Keratinocyte (primary cell): ENCODE measurements at places on chromosomes 11 and 22. TPM values are rescaled to one million over a fixed set of nuclear protein-coding genes. Genes with fewer than 3 reads are reported as not detected.

NPAS4 gene
- polyA plus RNA-seq, result 0.03 TPM in 1 of 3 replicates, not detected in the others

MYOD1 gene
- polyA plus RNA-seq, result not detected in 3 replicates

F2 gene
- not detected in 3 replicates for polyA plus RNA-seq

SCUBE2 gene
- polyA plus RNA-seq, result 0.70 to 2.3 TPM (median 1.5 TPM) in 3 replicates

OLFML1 gene
- not detected in 3 replicates for polyA plus RNA-seq

DNA sequence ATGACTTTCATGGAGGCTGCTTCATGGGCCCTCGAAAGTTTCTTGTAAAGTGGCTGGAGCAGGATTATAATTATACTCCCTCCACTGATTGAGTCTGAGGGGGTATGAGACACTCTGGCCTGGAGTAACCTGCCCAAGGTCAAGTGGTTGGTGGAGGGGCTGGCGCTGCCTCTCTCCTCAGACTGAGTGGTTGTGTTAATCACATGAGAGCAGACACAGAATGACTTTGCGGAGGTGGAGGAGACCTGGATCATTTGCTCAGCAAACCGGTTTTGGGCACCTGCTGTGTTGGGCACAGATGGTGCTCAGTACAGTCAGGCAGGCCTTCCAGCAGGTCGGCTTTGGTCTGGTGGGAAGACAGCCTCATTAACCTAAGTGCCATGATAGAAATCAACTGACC lies 11.8 kb downstream of the BCR start:
- no peak overlapping the region for H3K27ac ChIP-seq
- no peak for DNase-seq
- H3K4me1 ChIP-seq, result peaks cover 10% of the 10 kb centered on the region
- no peak overlapping the region for H3K4me3 ChIP-seq

GRCh38 chr11:79942090-79942489 lies 501.3 kb upstream of the TENM4 start:
- no peaks in the 10 kb centered on the region for H3K27me3 ChIP-seq
- H3K36me3 ChIP-seq, result no peaks in the 10 kb centered on the region
- no peak overlapping the region for H3K27ac ChIP-seq

DNA sequence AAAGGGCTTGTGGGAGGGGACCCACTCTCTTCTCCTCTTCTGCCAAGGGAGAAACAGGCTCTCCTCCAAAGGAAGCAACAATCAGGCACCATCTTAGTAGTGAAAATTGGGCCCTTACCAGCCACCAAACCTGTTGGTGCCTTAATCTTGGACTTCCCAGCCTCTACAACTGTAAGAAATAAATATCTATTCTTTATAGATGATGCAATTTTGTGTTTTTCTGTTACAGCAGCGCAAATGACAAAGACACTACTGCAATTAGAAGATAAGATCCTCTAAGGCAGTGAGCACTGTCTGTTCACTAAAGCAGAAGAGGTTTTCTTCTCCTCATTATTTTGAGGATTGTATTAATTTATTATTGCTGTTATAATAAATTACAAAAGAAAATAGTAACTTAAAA lies 691.4 kb upstream of the CCDC179 start:
- no peak for DNase-seq
- H3K36me3 ChIP-seq, result no peaks in the 10 kb centered on the region
- H3K27ac ChIP-seq, result no peak overlapping the region
- H3K4me1 ChIP-seq, result no peaks in the 10 kb centered on the region

DNA sequence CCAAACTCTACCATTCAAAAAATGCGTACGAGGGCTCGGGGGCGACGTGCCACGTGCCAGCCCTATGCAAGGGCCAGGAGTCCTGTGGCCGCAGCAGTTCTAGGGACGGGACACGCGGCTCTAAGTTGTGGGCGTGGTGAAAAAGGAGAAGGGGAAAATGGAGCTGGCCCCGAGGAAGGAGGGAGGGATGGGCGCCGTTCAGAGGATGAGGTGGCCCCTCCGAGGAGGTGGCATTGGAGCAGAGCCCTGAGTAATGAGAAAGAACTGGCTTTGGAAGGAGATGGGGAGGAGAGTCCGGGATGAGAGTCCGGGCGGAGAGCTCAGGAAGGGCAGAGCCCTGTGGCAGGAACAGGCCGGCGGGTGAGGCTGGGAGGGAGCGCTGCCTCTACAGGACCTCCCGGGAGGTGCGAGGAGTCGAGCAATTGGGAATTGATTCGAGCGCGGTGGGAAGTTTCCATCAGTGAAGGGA lies 21.0 kb downstream of the OTUB1 start:
- H3K27ac ChIP-seq, result no peak overlapping the region
- no peak for DNase-seq
- H3K4me1 ChIP-seq, result peaks cover 11% of the 10 kb centered on the region
- H3K4me3 ChIP-seq, result peak overlapping the region; percentile 42

TRIM48 gene
- polyA plus RNA-seq, result not detected in 3 replicates

GRCh38 chr11:116532066-116532465 lies 240.7 kb downstream of the BUD13 start:
- peaks cover 9% of the 10 kb centered on the region for H3K27me3 ChIP-seq
- no peak overlapping the region for H3K4me3 ChIP-seq
- H3K4me1 ChIP-seq, result no peaks in the 10 kb centered on the region
- H3K36me3 ChIP-seq, result no peaks in the 10 kb centered on the region

DDX10 gene
- 23.4 to 32.3 TPM (median 29.5 TPM) in 3 replicates for polyA plus RNA-seq

DNA sequence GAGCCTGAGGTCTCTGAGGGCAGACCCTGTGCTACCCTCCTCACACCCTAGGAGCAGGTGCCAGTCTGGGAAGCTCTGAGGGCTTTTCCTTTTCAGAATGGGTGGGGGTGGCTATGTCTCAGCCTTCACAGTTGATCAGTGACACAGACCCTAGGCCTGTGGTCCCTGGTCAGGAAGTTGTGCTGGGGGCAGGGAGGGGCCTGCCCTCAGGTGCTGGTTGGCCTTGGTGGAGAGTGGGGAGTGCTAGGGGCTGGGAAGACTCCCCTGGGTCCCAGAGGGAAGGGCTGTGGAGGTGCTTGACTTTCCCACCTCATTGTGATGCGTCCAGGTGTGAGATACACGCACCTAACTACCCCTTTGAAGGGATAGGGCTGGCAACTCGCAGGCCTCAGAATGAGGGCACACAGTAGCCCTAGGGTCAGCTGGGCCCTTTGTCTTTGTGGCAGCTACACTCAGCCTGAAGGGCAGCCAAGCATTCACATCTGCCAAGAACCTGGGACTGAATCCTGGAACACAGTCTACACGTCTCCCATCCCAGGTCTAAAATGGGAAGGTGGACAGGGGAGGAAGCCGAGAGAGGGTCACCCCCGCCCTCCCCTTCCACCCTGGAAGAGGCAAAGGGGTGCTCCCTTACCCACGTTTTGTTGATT lies 31.2 kb upstream of the ATXN10 start:
- no peak overlapping the region for H3K4me3 ChIP-seq
- H3K27me3 ChIP-seq, result no peaks in the 10 kb centered on the region
- H3K4me1 ChIP-seq, result peaks cover 34% of the 10 kb centered on the region
- no peak for DNase-seq
- no peak overlapping the region for H3K27ac ChIP-seq
- H3K36me3 ChIP-seq, result no peaks in the 10 kb centered on the region

TSPAN32 gene
- polyA plus RNA-seq, result not detected in 3 replicates

ZNF280B gene
- polyA plus RNA-seq, result 0.01 to 0.04 TPM in 2 of 3 replicates, not detected in the other

DNA sequence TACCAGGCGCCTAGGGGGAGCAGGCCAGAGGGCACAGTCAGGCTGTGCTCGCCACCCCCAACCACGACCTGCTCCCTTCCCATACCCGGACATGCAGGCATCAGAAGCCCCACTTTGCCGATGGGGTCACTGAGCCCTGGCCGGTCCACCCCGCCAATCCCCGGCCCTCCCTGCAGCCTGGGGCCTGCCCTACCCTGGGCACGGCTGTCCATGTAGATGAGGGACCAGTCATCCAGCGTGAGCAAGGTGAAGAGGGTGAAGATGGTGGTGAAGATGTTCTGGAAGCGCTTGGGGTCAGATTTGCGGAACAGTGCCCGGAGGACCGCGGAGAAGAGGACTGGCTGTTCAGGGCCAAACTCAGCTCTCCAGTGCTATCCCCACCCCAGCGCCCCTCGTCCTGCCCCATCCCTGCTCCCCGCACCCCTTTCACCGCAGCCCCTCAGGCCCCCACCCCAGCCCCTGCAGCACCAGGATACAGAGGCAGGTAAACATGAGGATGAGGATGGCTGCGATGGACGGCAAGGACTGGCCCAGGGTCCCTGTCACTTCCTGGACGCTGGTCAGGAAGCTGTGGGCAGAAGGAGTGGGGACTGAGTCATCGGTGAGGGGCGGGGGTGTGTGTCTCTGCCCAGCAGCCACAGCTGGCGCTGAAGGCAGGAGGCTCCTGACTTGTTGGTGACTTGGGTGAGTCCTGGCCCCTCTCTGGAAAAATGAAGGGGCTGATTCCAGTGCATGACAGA lies 5.5 kb downstream of the CATSPER1 start:
- H3K4me1 ChIP-seq, result peaks cover 11% of the 10 kb centered on the region
- H3K4me3 ChIP-seq, result no peak overlapping the region
- H3K27ac ChIP-seq, result no peak overlapping the region
- no peaks in the 10 kb centered on the region for H3K36me3 ChIP-seq
- peaks cover 9% of the 10 kb centered on the region for H3K27me3 ChIP-seq
- DNase-seq, result no peak

GRCh38 chr22:35956850-35957249 lies 71.8 kb downstream of the RBFOX2 start:
- H3K4me3 ChIP-seq, result no peak overlapping the region
- H3K36me3 ChIP-seq, result no peaks in the 10 kb centered on the region
- H3K4me1 ChIP-seq, result no peaks in the 10 kb centered on the region
- no peak for DNase-seq
- no peaks in the 10 kb centered on the region for H3K27me3 ChIP-seq

- no peak overlapping the region for H3K27ac ChIP-seq
- H3K27me3 ChIP-seq, result no peaks in the 10 kb centered on the region
- no peaks in the 10 kb centered on the region for H3K36me3 ChIP-seq
- H3K4me3 ChIP-seq, result no peak overlapping the region
- no peaks in the 10 kb centered on the region for H3K4me1 ChIP-seq
Observed at GRCh38 chr22:47388778-47389177, 626.3 kb downstream of the TBC1D22A start.

- H3K27ac ChIP-seq, result peak overlapping the region; percentile 79
- no peak overlapping the region for H3K4me3 ChIP-seq
- H3K36me3 ChIP-seq, result peaks cover 9% of the 10 kb centered on the region
- H3K4me1 ChIP-seq, result peaks cover 41% of the 10 kb centered on the region
- H3K27me3 ChIP-seq, result no peaks in the 10 kb centered on the region
Observed at GRCh38 chr11:12287374-12288211, 89.8 kb upstream of the PARVA start.

DNA sequence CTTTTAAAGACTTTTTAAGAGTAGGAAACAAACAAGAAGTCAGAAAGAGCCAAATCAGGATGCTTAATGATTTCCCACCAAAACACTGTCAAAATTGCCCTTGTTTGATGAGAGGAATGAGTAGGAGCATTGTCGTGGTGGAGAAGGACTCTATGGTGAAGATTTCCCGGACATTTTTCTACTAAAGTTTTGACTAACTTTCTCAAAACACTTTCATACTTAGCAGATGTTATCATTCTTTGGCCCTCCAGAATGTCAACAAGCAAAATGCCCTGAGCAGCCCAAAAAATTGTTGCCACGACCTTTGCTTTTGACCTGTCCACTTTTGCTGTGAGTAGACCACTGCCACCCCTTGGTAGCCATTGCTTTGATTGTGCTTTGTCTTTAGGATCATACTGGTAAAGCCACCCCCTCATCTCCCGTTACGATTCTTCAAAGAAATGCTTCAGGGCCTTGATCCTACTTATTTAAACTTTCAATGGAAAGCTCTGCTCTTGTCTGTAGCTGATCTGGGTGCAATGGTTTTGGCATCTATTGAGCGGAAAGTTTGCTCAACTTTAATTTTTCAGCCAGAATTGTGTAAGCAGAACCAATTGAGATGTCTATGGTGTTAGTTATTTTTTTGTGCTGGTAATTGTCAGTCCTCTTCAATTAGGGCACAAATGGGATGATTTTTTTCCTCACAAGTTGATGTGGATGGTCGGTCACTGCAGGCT lies 67.2 kb downstream of the ADM start:
- no peak for DNase-seq
- H3K27ac ChIP-seq, result no peak overlapping the region
- no peak overlapping the region for H3K4me3 ChIP-seq
- no peaks in the 10 kb centered on the region for H3K36me3 ChIP-seq
- no peaks in the 10 kb centered on the region for H3K27me3 ChIP-seq

DNA sequence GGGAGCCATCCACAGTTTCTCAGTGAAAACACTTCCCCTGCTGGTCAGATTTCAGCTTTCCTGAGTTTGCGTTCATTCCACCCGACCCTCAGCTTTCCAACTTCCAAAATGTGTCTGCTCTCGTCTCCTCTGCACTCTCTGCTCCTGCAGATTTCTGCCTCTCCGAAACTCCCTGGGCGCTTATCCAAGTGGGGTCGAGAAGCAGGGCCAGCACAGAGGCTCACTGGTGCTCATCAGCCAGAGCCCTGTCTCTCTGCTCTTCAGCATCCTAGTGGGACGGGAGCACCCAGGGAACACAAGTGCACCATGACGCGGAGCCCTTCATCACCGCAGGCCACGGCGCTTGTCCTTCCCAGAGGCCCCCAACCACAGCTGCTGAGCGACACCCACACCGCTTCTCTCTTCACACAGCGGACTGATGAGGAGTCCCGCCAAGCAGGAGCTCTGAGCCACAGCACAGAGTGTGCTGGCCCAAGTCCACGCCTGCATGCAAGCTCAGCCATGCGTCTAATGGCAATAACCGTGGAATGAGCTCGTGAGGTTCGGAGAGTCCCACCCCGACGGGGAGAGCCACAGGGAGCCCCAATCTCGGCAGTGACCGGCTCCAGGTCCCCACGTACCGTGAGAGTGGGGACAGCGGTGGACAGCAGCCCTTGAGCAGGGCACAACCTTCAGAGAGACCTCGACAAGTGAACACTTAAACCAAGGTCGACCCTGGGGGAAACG lies 27.9 kb upstream of the MOB2 start:
- H3K36me3 ChIP-seq, result peaks cover 4% of the 10 kb centered on the region
- peaks cover 14% of the 10 kb centered on the region for H3K4me1 ChIP-seq
- no peak overlapping the region for H3K4me3 ChIP-seq
- no peak overlapping the region for H3K27ac ChIP-seq
- H3K27me3 ChIP-seq, result no peaks in the 10 kb centered on the region

- H3K27ac ChIP-seq, result no peak overlapping the region
- no peaks in the 10 kb centered on the region for H3K27me3 ChIP-seq
- DNase-seq, result no peak
Observed at GRCh38 chr11:126718276-126718675, 282.3 kb downstream of the KIRREL3 start.

DNA sequence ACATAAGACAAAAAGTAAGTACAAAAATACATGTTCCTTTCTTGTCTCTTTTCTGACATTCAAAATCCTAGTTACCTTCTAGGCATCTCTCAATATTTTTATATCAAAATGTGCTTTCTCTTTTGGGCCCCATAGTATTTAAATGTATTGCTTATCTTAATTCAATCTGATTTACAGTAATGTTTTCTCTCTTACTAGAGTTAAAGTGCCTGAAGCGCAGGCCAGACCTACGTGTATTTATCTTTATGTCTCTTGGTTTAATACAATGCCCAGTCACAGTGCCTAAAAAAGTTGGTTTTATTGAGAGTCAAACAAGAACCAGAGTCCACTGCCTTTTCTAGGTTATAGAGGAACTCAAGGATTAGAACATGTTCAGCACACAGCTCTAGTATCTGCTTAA lies 64.3 kb downstream of the FANCF start:
- DNase-seq, result no peak
- H3K4me3 ChIP-seq, result no peak overlapping the region
- no peaks in the 10 kb centered on the region for H3K27me3 ChIP-seq
- H3K36me3 ChIP-seq, result no peaks in the 10 kb centered on the region
- H3K4me1 ChIP-seq, result no peaks in the 10 kb centered on the region
